ENCODE measurements at places on chromosomes 2 and 18.

DNA sequence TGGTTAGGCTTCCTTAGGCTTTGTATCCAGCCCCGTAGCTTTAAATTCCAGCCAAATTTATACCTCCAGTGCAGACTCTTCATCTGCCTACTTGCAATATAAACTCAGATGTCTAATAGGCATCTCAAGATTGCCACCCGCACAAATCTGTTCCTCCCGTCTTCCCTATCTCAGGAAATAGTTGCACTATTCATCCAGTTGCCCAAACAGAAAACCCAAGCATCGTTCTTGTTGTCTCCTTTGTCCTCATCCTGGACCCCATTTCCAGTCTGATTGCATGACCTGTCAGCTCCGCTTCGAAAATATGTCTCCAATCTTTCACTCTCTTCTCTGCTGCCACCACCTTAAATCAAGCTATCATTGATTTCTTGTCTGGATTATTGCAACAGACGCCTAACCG, 2.3 kb downstream of the FKBP1B start:
- DNase-seq: no peak

DNA sequence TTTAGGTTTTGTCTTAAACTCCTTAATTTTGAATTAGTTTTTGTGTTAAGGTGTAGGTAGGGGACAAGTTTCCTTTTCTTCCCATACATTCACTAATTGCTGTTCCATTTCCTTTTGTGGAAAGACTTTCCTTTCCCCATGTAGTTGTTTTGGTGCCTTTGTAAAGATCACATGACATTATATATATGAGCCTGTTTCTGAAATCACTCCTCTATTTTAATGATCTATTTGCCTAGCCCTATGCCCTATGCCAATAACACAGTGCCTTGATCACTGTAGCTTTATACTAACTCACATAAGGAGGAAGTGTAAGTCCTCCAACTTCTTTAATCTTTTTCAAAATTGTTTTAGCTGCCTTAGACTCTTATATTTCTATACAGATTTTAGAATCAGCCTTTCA, 211.9 kb downstream of the PPP1R1C start:
- no peak for DNase-seq

- no peak for DNase-seq
Measured at GRCh38 chr2:166406374-166406773, 30.6 kb upstream of the SCN9A start.

GRCh38 chr2:182404975-182405561, 21.8 kb downstream of the PDE1A start:
- DNase-seq: no peak

DNA sequence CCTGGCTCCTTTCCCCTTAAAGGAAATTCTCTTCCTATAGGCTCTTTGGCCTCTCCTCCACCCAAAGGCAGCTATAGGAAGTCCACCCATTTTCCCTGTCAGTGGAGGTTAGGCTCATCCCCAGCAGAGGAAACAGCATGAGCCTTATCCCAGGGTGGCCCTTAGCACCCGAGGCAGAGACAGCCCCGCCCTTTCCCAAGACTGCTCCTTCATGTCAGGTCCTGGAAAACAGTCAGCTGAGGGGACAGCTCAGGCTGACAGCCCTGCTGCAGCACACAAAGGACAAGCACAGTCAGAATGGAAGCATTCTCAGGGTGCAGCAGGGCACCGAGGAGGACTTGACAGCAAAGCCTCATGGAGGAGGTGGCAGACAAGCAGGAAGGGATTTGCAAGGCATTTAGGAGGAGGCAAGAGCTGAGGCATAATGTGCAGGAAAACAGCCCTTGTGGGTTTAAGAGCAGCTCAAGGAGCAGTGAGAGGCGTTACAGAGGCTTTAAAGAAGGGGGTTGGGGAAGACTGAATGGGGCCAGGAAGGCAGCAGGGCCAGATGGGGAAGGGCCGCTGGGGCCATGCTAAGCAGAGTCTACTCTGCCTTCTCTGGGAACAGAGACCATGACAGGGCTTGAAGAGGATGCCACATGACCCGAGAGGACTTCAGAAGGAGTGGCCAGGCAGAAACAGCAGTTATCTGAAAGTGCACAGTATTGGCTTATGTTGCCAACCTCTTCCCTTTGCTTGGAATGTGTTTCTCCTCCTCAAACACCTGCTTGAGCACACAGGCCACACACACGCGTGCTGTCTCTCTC, 216.6 kb downstream of the SH3BP4 start:
- DNase-seq: no peak

- no peak for DNase-seq
Measured at GRCh38 chr18:27685091-27685490, 491.8 kb downstream of the CDH2 start.

DNA sequence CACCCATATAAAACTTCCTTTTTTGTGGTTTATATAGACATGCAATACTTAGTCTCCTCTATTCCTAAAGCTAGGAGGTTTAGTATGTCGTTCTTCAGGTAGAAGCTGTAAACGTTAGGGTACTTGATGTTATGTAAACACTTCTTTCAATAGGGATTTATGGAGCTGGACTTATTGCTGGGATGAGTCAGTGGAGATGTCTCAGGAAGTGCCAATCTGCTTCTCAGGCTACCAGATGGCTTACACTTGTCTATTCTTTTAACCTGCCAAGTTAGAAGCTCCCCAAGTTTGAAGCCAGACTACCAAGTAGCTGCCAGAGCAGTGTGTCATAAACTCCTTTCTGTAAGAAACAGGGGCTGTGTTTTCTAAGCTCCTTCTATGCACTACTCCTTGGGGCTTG, 756.5 kb upstream of the LRRTM1 start:
- no peak for DNase-seq

DNA sequence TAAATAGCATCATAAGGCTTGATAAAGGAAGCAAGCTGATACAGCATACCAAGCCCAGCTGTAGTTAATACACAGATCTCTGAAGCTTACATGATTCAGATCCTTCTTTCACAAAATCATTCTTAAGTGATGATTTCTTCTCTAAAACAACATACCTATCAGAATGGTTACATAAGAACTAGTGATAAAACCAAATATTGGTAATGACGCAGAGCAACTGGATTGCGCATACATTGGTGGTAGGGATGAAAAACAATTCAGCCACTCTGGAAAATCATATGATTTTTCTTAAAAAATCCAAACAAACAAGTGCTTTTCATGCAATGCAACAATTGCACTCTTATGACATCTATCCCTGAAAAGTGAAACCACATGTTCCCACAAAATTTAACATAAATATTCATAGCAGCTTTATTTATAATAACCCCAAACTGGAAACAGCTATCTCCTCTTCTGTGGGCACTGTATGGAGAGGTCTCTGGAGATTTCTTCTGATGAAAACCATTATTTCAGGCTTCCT, 153.6 kb upstream of the DSEL start:
- DNase-seq: no peak

DNA sequence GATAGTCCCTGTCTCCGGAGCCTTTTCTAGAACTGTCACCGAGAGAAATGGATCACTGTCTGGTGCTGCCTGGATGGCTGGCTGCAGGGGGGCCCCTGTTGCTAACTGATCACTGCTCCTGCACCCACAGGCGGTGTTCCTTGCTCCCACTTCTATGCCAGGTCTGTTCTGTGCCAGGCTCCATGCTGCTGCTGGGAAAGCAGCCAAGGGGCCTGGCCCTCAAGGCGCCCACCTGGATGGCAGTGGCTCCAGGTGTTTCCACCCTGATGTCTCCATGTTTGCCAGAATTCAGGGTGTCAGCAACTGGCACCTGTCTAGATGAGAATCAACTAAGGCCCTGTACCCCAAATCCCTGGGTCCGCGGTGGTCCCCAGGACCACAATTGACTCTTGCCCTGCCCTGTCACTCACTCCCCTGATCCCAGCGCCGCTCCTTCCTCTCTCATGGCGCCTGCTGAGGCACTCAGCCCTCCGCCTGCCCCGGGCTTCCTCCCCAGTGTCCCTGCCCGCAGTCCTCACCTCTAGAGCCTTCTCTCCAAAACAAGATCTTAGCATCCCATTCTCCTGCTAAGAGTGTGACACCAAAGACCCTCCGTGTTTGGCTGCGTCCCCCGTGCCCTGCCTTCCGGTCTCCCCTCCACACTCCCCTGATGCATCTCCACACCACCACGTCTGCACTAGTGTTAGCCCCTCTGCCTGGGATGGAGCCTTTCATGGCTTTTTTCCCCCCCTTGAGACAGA, 72.5 kb upstream of the OTOF start:
- DNase-seq: no peak

GRCh38 chr2:121075006-121075551, 209.9 kb downstream of the TFCP2L1 start:
- DNase-seq: peak; percentile 42

GRCh38 chr18:62991959-62992358, 276.6 kb downstream of the PHLPP1 start:
- no peak for DNase-seq

DNA sequence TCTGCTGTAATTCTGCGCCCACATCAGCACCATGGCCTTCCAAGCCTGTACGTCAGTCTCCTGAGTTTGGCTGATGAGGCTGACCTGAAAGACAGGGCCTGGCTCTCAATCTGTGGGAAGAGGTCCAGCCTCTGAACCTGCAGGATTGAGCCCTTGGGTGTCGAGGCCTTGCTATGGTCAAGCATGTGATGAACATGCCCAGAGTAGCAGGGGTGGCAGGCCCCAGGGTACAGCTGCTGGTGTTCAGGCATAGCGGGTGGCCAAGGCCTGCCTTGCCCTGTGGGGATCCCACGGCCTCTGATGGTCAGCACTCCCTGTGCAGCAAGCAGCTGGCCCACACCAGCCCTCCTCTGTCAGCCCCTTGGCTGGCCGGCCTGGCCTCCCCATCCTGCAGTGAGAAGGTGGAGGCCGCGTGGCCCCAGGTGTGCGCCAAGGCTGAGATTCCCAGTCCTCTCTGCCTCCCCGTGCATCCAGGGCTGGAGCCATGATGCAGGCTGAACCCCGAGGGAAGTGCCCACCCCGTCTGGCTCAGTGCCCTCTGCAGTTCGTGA, 298.4 kb downstream of the NDUFA10 start:
- DNase-seq: no peak

DNA sequence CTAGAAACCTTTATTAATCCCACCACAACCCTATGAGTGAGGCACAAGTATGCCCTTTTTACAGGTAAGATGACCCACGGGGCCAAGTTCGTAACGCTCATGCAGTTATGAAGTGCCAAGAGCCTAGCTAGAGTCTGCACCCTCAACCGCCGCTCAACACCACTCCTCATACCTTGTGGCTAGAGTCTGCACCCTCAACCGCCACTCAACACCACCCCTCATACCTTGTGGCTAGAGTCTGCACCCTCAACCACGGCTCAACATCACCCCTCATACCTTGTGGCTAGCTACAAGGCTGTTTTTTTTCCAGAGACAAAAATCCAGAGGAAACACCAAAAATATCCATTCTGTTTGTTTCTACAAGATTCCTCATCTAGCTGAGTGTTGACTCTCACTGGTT, 4.6 kb downstream of the TXNL4A start:
- DNase-seq: no peak

DNA sequence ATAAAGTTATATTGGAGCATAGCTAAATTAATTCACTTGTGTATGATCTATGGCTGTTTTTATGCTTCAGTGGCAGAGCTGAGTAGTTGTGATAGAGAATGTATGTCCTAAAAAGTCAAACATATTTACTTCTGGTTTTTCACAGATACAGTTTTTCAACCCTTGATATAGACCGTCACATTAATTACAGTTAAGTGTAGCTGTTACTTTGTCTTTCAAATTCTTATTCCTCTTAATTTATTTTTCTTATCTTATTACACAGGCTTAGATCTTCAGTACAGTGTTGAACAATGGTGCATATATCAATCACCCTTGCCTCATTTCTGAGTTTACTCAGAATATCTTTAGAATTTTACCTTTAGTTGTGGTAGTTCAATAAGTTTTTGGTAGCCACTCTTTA, 12.2 kb upstream of the CYRIA start:
- no peak for DNase-seq

DNA sequence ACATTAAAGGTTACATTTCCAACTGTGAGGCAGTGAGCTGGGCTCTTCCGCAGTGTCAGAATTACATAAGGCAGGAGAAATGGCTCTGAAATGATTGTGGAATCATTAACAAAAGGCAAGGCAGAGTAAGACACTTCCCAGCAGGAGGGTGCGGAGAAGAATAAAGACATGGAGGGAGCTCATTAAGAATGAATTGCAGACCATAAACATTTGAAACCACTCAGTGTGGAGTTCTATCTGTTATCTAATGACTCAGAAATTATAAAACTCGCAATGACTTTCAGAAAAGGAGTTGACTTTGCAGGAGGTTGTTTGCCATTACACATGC, 77.0 kb downstream of the SMIM21 start:
- no peak for DNase-seq

DNA sequence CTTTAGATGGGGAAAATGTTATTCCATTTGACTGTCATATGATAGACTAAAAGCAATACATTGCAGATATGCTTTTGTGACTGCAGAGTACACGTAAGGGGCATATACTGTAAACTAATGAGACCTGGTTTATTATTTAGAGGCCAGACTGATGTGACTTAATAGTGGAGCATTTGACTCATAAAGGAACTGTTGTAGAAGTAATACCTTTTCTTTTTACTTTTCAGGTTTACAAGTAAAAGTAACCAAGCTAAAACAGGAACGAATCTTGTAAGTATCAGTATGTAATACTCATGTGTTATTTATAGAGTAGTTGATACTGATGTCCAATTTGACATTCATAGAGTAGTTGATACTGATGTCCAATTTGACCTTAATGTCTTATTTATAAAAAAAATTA, 13.1 kb downstream of the RBBP8 start:
- DNase-seq: no peak

- DNase-seq: no peak
Measured at GRCh38 chr18:25729072-25729471, 361.3 kb downstream of the SS18 start.

DNA sequence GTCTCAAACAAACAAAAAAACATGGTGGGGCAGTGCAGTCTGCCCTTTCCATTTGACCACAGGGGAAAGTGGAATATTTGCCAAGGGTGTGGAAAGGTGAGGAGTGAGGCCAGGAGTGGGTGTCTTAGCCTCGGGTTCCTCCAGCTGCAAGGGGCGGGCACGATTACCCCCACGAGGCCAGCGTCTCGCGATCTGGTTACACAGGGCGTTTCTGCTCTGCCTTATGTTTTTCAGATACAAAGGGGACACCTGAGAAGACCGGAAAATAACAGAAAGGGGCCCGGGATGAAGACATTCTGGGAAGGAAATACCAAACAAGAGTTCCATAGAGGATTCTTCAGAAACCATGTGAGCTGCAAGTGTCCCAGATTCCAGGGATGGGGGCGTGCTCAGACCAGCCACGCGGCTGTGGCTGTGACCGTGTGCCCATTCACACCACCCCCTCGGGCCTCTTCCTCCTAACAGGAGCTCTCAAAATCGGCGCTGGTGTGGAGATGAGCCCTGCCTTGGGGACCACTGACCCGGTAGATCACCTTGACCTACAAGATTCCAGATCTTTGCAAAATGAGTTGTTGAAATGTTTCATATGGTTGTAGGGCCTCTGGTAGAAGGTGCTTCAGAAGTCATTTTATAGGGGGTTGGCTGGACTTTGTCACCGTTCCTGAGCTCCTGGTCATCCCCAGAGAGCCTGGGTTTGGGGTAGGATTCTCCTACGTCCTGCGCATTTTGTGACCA, 34.2 kb downstream of the FAM178B start:
- no peak for DNase-seq

DNA sequence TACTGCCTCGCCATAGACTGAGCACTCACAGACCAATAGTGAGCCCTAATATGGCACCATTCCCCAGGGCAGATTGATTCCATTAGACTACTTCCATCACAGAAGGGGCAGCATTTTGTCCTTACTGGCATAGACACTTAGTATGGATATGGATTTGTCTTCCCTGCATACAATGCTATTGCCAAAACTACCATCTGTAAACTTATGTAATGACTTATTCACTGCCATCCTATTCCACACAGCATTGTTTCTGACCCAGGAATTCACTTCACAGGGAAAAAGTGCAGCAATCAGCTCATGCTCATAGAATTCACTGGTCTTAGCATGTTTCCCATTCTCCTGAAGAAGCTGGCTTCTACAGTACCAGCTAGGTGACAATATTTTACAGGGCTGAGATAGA, 179.0 kb downstream of the PPP1R1C start:
- no peak for DNase-seq
